Stimulated activated CD8-positive, alpha-beta memory T cell treated with anti-CD3 and anti-CD28 coated beads, Interleukin-7, amount 100 ng/mL, for 1 hour (primary cell): ENCODE measurements at places on chromosomes 16 and 17.

- no peak for DNase-seq
Observed at GRCh38 chr16:4681471-4682083, 11.8 kb upstream of the NUDT16L1 start.

- DNase-seq: no peak
Observed at GRCh38 chr16:70465999-70466804, 11.8 kb downstream of the FCSK start.

GRCh38 chr16:65229191-65229662 is 107.4 kb upstream of the CDH11 start:
- DNase-seq: no peak

GRCh38 chr17:41823141-41823524 is 10.3 kb downstream of the FKBP10 start:
- no peak for DNase-seq

GRCh38 chr16:13093661-13094060 is 192.3 kb downstream of the SHISA9 start:
- DNase-seq: no peak

- DNase-seq: no peak
Observed at GRCh38 chr17:60145006-60145935, 4.5 kb upstream of the CA4 start.

DNA sequence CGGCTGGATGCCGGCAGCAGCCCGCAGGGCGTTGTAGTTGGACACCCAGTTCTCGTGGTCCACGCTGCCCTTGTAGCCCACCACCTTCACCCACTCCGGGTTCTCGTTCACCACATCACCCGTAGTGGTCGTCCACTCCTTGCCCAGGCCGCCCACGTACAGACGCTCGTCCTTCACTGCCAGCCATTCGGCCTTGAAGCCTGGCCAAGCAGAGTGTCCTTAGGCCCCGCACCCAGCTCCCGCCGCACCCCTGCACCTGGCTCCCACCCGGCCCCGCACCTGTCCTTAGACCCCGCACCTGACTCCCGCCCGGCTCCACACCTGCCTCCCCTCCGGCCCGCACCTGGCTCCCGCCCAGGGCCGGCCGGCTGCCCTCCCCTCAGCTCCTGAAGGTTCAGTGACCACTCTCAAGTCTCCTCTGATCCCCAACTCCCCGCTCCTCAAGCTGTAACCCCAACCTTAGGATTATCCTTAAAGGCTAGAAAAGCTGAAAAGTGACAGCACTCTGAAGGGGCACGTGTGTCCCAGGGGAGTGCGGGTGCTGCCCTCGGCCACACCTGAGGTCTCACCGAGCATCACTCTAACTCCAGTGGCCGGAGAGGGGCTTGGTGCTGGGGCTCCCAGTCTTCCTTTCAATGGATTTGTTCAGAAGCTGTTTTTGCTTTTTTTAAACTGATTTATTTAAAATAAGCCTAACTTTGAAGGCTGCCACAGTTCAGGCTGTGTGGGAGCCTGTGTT is 14.4 kb downstream of the CANT1 start:
- no peak for DNase-seq

- DNase-seq: no peak
Observed at GRCh38 chr16:66959704-66960161, 1.3 kb upstream of the CES3 start.

- no peak for DNase-seq
Observed at GRCh38 chr17:705863-706262, 8.8 kb downstream of the VPS53 start.

- no peak for DNase-seq
Observed at GRCh38 chr17:76246080-76247066, 6.1 kb upstream of the RNF157 start.

- DNase-seq: no peak
Observed at GRCh38 chr17:57956291-57957119, 1.3 kb upstream of the CUEDC1 start.

GRCh38 chr17:76826330-76827068 is 41.7 kb upstream of the MGAT5B start:
- DNase-seq: no peak

DNA sequence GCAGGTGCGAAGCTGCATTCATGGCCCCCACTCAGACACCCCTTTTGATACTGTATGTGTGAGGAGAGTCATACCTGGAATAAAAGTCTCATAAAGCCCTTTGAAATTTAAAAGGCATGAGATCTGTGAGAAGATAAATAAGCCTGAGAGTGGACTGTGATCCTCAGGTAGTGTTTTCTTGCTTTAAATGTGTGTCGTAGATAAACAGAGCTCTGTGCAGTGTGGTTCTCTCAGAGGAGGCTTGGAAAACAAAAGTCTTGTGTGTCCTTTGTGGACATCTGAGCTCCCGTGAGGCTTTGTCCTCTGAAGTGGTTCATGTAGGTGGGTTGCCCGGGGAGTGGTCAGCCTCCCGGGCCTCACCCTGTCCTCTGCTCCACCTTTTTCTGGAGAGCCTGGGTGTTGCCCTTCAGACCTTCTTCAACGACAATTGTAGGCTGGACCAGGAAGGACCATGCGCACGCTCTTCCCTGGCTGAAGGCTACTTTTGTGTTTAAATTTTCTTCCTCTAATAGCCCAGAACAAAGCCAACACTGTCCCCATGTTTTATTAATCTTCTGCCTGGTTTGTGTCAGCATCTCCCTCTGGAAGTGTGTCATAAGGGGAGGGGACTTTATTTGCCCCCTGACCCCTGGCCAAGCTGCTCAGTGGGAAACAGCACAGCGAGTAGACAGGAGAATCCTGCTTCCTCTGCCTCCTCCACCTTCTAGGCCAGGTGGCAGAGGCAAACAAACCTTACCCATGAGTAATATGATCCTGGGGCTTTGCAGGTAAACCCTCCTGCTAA is 151.2 kb downstream of the MSI2 start:
- DNase-seq: no peak

DNA sequence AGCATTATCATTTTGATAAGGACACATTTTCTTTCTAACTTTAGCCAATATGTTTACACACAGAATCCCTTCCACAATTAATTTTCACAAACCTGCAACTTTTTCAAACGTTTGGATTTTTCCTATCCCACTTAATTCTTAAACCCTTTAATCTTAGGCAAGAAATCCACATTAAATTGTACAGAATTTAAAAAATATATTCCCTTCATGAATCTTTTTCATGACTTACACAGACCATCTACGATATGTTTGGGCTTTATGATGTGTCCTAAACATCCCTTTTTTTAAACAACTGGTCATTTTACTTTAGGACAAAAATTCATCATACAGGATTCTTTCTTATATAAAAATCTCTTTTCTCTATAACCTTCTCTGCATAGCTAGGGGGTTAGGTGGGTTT is 241.5 kb upstream of the CNTNAP4 start:
- no peak for DNase-seq

GRCh38 chr16:84888450-84888849 is 68.7 kb downstream of the CRISPLD2 start:
- no peak for DNase-seq

DNA sequence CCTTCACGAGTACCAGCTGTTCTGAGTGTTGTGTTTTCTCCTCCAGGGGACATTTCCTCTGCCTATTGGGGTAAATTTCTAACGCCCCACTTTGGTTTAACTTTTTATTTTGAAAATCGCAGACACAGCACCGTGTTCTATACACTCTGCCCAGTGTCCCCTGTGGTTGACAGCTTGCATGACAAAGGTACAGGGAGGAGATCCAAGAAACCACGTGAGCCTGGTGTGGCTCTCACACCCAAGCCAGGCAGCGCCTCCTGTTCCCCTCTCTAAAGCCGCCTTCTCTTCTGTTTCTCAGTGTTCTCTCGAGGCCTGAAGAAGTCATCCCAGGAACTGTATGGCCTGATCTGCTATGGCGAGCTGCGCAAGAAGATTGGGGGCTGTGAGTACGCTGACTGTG is 25.4 kb downstream of the CRAMP1 start:
- DNase-seq: no peak

DNA sequence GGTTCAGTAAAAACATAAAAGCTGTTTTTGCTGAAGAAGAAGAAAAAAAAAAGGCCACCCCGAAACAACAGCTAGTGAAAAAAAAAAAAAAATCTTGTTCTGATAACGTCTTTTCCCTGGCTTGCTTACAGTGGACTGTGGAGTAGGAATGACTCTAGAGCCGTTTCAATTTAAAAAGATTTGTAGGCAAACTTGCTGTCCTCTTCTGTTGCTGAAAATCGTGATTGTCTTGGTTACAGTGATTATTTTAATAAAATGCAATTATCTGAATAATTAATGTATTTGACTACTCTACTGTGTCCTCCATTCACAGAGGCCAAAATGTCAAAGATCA is 190.6 kb upstream of the TBX2 start:
- no peak for DNase-seq

GRCh38 chr17:40180694-40181093 is 3.4 kb downstream of the RAPGEFL1 start:
- DNase-seq: no peak

DNA sequence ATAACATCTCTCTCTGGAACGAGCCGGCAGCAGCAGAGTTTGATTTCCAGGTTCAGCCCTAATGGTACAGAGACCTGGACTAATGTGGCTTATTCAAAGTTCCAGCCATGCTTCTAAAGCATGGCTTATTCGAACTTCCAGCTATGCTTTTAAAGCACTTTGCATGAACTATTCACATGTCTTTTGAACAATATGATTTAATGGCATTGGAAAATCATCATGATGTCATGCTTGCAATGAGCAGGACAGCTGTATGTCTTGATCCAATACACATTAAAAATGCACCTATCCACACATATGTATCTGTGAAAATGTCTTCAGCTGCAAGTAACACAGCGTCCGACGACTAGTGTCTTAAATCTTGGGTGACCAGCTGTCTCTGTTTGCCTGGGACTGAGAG is 85.7 kb downstream of the MARF1 start:
- no peak for DNase-seq

- no peak for DNase-seq
Observed at GRCh38 chr16:75667503-75667902, 9.3 kb downstream of the CPHXL2 start.

- no peak for DNase-seq
Observed at GRCh38 chr16:23371368-23371767, 69.3 kb downstream of the SCNN1B start.

GRCh38 chr16:10598157-10598556 is 17.8 kb upstream of the EMP2 start:
- no peak for DNase-seq

DNA sequence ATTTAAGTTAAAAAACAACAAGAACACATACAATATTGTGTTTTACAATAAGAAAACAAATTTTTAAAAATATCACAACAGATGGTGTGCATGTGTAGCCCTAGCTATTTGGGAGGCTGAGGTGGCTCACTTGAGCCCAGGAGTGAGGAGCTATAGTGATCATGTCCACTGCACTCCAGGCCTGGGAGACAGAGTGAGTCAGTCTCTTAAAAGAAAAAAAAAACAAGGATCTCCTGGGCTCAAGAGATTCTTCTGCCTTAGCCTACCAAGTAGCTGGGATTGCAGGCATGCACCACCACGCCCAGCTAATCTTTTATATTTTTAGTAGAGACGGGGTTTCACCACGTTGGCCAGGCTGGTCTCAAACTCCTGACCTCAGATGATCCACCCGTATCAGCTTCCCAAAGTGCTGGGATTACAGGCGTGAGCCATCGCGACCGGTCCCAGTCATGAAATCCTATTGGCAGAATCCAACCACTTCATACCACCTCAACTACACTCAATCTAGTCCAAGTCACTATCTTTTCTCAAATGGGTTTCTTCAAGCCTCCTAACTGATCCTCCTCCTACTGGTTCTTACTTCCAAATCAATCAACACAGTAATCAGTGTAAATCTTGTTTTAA is 55.0 kb downstream of the STH start:
- DNase-seq: no peak

DNA sequence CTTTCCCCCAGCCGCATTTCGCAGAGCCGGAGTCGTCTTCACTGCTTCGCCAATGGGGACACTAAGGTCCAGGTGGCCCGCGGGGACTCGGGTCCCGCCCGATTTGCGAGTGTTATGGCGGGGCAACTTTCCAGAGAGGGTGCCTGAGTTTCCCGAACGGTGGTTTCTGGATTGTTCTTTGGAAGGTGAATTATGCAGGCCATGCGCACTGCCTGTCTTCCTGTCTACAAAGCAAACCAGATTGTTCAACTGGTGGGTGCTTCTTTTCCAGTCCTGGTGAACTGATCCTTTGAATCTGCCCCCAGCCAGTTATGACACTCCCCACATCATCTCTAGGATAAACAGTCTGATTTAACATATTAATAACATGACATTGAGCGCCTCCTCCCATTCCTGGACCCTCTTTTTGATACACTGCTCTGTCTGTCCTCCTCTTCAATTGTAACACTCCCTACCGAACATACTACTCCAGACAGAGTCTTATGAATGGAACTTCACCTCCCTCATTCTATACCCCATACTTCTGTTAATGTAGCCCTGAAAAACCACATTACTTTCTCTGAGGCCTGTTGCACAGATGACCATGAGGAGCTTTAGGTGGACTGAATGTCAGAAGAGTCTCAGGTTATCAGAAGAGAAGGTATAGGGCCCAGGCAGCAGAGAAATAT is 159.0 kb downstream of the RAB11FIP4 start:
- no peak for DNase-seq

- no peak for DNase-seq
Observed at GRCh38 chr17:48575066-48575582, 3.0 kb downstream of the HOXB4 start.

GRCh38 chr17:81927152-81927652 is 333 bp downstream of the MAFG start:
- DNase-seq: no peak

DNA sequence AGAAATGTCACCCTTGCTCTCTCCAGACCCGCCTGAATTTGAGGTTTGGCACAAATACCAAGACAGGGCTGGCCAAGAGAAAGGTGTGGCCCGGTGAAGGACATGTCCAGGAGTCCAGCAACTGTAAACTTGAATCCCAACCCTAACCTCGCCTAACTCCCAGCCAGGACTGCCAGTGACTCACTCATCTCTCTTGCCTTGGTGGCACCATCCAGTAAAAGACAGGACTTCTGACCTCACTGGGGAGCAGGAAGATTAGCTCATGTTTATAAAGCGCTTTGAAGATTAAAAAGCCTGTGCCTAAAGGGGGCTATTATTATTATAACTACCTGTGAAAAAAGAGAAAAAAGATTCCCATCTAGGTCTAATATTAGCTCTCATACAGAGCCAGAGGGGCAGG is 335.3 kb downstream of the SOX9 start:
- DNase-seq: no peak

- no peak for DNase-seq
Observed at GRCh38 chr16:50276801-50277555, 10.6 kb downstream of the ADCY7 start.

DNA sequence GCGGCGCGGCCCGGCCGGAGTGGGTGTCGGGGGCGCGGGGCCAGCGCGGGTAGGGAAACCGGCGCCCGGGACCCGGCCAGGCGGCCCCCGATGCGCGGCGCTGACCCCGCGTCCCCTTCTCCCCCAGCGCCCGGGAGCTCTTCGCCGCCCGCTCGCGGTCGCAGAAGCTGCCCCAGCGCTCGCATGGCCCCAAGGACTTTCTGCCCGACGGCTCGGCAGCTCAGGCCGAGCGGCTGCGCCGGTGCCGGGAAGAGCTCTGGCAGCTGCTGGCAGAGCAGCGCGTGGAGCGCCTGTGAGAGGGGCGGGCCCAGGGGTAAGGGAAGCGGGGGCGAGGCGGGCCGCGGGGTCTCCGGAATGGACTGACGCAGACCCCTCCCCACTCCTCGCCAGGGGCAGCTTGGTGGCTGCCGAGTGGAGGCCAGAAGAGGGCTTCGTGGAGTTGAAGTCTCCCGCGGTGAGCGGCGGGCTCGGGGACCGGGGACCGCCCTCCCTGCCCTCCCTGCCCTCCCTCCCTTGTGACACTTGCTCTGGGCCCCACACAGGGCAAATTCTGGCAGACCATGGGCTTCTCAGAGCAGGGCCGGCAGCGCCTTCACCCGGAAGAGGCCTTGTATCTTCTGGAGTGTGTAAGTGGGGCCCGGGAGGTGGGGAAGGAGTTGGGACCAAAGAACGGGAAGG is 430 bp downstream of the TSEN54 start:
- no peak for DNase-seq
